NCI-H1417 treated with DMSO at 0.1 percent for 48 hours (cell line): ENCODE measurements at places on chromosomes 2 and 18.

GRCh38 chr18:50679056-50679455 lies 119.2 kb downstream of the MAPK4 start:
- no peak for DNase-seq

GRCh38 chr2:240556553-240557100 lies 1.2 kb downstream of the ANKMY1 start:
- no peak for DNase-seq

DNA sequence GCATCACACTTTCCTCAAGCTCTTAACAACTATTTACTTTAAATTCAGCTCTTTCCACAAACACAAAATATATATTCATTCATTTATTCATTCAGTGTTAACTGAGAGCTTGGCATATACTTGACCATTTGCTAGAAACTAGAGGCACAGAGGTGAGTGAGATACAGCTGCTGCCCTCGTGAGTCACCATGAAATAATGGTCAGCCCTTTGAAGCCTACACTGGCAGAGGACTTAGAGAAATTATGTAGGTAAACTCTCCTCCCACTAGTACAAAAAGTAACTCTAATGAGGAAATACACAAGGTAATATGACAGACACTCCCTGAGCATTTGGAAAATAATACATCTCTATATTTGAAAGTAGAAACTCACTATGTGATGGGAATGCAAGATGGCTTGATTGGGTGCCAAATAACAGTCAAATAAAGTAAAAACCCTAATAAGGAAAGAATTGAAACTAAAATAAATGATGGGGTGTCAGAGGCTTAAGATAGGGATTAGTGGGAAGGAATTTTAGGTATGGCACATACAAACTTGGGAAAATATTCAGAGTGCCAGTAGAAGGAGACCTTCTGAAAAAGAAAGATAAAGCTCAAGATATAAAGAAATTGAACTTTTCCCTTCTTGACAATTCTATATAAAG lies 61.1 kb downstream of the ANTXR1 start:
- DNase-seq: no peak

DNA sequence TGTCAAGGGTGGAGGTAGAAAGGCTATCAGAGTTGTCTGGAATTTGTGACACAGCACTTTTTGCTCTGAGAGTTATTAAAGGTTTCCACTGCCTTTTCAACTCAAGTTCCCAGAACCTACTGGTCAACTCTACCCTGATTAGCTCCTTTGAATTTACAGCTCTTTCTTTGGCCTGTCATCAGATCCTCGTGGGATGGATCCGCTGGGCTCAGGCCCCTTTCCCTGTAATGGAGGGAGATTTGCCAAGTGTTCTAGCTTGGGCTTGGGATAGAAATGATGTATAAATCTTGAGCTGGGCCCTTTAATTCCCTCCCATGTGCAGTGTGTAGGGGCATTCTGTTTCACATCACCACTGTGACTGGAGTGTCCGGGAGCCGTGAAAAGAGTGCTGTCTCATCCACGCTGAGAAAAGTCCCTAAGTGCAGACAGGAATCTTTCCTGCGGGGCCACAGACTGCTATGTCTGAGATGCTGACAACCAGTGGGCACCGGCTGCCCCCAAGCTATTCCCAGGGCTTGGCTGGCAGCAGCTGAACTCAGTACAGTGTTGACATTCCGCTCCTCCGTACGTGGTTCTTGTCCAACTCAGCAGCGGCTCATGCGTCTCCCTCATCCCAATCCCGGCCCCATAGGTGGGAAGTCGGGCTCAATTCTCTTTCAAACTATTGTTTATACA lies 46.9 kb upstream of the ARHGAP28 start:
- DNase-seq: no peak

DNA sequence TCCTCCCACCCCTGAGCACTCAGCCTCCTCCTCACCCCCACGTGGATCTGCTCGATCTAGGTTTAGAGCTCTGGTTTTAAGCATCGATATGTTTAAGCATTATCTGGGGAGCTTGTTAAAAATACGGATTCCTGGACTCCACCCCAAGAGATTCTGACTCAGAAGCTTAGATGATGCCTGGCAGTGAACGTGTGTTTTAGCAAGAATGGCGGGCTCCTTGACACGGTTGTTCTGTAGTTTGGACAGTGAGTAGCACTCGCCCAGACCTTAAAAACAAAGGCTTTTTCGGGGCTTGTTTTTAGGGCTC lies 47.3 kb downstream of the LDLRAD4 start:
- no peak for DNase-seq

GRCh38 chr2:102273619-102274211 lies 37.6 kb upstream of the IL1RL1 start:
- no peak for DNase-seq

DNA sequence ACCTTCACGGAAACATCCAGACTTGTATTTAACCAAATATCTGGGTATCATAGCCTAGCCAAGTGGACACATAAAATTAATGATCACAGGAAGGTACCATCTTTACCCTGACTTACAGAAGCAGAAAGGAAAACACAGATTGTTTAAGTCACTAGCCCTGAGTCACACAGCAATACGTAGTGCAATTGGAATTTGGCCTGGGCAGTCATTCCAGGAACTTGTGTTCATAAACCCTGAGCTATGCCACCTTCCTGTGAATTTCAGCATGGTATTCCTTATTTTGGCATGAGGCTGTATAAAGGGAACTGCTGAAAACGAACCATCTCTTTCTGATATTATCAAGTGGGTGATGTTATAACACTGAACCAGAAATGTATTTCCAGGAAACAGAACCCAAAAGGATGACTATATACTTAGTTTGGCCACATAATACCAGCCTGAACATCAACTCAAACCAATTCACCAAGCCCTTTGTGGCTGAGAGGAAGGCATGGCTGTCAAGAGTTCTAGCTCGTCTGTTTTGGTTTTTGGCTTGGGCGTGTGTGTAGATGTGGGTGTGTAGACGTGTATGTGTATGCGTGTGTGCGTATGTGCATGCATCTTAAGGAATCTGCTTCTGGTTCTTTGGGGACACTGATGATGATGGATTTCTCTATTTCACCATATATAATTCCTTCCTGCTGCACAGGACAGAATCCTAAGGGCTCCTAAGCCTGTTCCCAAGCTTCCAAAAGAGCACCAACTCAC lies 533.4 kb upstream of the ID2 start:
- DNase-seq: no peak

- DNase-seq: no peak
Measured at GRCh38 chr2:64754570-64754969, 100.9 kb upstream of the SERTAD2 start.

GRCh38 chr18:69758458-69758857 lies 189.2 kb downstream of the CD226 start:
- no peak for DNase-seq

- DNase-seq: no peak
Measured at GRCh38 chr2:68737711-68738110, 3.1 kb downstream of the ARHGAP25 start.

- no peak for DNase-seq
Measured at GRCh38 chr2:170345607-170346006, 167.7 kb downstream of the MYO3B start.

- DNase-seq: no peak
Measured at GRCh38 chr2:164722616-164723338, 101.5 kb upstream of the GRB14 start.

- DNase-seq: no peak
Measured at GRCh38 chr2:1553671-1554295, 140.5 kb downstream of the TPO start.

DNA sequence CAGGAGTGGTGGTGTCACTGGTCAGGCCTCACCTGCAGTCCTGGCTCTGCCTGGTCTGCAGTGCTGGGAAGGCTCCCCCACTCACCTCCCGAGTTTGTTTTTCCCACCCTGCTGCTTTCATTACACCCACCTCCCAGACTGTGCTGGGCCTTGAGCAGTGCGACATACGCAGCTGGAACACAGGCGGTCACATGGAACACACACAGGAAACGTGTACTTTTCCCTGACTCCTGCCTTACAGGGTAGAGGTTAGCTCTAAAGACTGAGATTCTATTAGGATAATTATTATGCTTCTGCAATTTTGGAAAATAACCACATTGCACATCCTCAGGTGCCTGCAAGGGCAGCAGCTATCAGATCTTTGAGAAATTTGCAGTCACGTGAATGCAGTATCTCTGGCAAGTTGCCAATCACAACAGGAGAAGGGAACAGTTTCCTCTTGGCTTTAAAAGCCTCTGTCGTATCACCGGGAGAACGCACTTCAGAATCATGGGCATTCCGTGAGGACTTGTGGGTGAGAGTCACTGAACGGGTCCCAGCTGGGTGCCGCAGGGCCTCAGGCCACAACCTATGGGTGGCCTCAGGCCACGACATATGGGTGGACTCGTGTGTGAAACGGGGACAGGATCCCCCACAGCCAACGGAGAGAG lies 136.5 kb downstream of the ZNF236 start:
- peak; percentile 68 for DNase-seq

- DNase-seq: peak; percentile 68
Measured at GRCh38 chr18:8625461-8626092, 16.3 kb downstream of the RAB12 start.

DNA sequence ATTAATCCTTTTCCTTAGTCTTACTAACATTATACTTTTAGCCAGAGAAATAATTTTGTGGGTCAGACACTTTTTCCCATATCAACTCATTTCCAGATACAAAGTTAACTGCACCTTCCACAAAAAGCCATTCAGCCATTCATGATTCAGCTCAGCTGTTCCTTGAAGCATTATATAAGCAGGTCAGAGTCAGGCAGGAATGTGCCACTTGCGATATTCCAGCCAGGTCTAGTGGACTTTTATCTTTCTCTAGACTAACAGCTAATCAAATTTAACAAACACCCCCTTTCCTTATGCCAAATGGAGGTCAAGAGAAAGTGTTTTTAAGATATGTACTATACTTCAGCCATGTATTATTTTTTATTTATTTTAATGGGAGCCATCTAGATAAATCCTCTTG lies 75.6 kb upstream of the EPB41L3 start:
- no peak for DNase-seq

DNA sequence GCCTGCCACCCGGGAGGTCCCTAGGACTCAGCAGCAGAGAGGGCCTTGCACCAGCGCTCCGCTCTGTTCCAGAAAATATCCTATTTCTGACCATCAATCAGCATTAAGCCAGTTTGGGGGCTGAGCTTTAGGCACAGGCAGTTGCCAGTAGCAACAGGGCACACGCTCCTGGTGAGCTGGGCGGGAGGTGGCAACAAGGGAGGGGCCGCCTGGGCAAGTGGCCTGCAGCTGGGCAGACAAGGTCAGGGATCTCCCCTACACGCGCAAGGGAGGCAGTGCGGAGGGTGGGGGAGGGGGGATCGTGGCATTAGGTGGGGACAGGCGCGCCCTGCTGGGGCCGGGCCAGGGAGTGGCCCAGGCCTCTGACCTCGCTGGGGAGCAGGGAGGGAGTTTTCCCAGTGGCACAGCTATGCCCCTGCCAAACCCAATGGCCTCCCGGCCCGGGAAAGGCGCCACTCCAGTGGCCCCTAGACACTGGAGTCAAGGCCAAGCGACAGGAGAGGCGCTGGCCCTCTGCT lies 302.8 kb downstream of the NCKAP5 start:
- no peak for DNase-seq

DNA sequence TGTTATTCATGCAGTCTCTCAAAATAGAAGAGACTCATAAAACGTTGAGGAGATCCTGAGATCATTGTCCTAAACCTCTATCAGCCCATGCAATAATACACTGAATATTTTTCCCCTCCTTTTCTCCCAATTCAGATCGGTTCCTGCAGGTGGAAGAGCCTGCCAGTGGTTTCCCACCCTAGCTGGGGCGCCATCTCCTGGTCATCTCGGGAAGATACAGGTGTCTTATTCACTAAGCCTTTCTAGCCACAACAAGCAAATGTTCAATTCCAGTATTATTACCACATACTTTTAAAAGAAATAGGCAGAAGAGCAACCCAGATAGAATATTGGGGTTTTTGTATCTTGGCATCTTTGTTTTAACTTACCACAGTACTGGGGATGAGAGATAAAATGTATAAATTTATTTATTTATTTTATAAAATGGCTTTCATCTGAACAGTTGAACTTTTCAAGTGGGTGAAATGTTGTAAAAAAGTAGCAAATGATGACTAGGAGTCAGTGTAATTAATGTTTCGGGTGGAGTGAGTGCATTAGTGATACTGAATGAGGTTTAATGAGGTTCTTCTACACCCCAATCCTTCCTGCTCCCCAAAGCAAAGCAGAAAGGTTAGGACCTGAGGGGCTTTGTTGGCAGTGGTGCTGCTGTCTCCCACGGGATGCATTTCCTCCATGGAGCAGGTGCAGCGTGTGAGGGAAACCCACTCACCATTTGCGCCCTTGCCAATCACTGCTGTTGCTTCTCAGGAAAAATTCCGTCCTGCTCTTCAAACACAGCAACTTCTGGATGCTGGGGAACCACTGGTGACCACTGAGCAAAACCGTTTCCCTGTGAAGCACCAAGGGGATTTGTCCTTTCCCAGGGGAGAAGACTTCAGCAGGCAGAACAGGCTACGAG lies 147.1 kb upstream of the FHL2 start:
- DNase-seq: no peak

- DNase-seq: no peak
Measured at GRCh38 chr2:143553261-143553660, 424.0 kb downstream of the ARHGAP15 start.

DNA sequence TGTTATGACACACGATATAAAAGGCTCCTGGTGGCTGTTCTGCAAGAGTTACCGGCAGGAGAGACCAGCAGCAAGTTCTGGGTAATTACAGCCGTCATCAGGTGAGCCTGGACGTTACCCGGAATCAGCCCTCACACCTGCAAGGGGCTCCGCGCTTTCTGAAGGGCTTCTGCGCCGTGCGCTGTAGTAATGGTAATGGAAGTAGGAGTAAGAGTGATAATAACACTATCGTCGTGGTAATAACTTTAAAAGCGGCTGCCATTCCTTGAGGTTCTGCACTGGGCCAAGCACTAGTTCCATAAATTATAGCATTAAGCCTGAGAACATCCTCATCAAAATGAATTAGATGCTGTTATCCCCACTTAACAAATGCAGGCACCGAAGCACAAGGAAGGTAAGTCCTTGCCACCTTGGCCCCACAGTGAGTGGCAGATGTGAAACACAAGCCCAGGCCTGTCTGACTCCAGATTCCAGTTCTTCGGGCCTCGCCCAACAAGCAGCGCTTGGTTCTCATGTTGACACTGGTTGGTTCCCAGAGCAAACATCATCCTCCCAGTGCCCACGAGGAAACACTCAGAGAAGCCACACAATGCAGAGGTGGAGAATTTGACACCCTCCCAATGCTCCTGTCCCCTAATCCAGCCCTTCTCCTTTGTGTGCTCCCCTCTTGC lies 205.2 kb downstream of the EIPR1 start:
- no peak for DNase-seq

- DNase-seq: no peak
Measured at GRCh38 chr18:46958209-46958608, 40.8 kb downstream of the KATNAL2 start.

DNA sequence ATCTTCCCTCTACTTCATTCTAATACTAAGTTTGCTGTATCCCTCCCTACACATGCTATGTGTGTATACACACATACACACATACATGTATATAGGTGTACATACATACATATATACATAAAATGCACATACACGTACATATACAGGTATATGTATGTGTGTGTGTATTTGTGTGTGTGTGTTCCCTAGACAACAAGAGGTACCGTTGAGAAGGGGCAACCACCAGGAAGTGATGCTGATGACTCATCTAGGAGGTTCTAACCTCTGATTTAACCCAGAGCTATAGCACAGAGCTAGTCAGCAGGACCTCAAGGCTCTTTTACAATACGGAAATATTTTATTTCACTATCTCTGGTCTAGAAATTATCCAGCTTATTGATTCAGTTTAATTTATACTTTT lies 139.2 kb downstream of the LAMA3 start:
- no peak for DNase-seq
